Mononuclear cell (primary cell): ENCODE measurements at places on chromosomes 11 and 22. TPM values are rescaled to one million over a fixed set of nuclear protein-coding genes. Genes with fewer than 3 reads are reported as not detected.

The TAF6L gene
- total RNA-seq, result 7.3 TPM

The MAJIN gene
- total RNA-seq, result not detected

The OR52N4 gene
- total RNA-seq, result 1.0 TPM

The TIMP3 gene
- total RNA-seq, result 0.21 TPM

The TCF20 gene
- total RNA-seq, result 53.8 TPM
